ENCODE measurements at places on chromosomes 2 and 18.

- DNase-seq = no peak
Observed at GRCh38 chr2:212195626-212196025, 343.0 kb downstream of the ERBB4 start.

DNA sequence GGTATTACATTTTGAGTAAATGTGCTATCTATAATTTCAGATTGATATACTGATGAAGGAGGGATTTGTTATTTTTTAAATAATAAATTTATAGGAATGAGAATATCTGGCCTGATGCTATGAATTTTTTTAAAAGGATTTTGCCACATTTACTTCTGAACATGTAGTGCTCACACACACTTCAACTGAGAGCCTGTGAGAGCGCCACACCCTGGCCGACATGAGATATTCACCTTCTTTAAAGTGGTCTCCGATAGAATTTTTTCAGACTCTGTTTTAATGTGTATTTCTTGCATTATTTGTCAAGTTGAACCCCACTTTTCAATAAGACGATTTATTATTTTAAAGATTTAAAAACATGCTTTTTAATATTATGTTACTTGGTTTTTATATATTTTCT is 813.3 kb downstream of the DCC start:
- no peak for DNase-seq

- DNase-seq = no peak
Observed at GRCh38 chr2:228318218-228318617, 136.7 kb upstream of the SPHKAP start.

- DNase-seq = no peak
Observed at GRCh38 chr2:234102112-234102511, 51.6 kb downstream of the SPP2 start.

- DNase-seq = no peak
Observed at GRCh38 chr2:165163761-165164160, 40.1 kb downstream of the SCN3A start.

GRCh38 chr2:159094173-159094737 is 125.8 kb downstream of the TANC1 start:
- no peak for DNase-seq

DNA sequence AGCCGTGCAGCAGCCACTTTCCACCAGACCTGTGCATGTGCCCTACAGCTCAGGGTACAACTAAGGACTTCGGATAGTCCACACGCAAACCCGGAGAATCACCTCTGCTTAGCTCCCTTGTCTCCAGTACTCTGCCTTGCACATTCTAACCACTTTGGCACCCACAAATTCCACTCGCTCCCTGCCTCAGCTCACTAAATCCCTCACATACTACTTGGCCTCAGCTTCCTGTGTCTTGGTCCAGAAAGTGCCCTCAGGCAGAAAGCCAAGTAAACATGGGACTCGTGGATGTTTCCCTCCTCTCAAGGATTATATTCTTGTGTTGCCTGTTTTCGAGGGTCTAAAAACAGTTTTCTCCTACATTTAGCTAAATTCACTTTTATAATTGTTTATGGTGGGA is 157.8 kb upstream of the DAPL1 start:
- no peak for DNase-seq

GRCh38 chr2:75647771-75648170 is 1.2 kb downstream of the MRPL19 start:
- DNase-seq = no peak

GRCh38 chr2:122136056-122136455 is 380.6 kb downstream of the TSN start:
- DNase-seq = no peak

GRCh38 chr2:209505410-209505809 is 81.6 kb downstream of the MAP2 start:
- no peak for DNase-seq
